ENCODE measurements at places on chromosomes 12 and 14.

DNA sequence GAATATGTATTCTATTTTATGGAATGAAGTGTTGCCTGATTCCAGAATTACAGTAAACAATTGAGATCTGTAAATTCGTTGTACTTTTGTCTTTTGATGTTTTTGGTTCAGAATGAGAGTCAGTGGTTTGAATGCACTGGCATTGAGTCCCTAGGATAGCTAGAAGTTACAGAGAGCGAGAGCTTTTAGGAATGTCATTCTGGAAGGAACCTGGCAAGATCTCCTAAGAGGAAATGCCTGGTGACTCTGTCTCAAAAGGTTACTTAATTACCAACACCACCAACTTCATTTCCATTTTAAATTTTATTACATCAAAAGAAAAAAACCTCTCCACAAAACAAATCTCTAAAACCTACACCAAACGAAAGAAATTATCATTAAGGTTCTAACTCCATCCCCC, 6.0 kb upstream of the CEBPE start:
- no peak for DNase-seq

DNA sequence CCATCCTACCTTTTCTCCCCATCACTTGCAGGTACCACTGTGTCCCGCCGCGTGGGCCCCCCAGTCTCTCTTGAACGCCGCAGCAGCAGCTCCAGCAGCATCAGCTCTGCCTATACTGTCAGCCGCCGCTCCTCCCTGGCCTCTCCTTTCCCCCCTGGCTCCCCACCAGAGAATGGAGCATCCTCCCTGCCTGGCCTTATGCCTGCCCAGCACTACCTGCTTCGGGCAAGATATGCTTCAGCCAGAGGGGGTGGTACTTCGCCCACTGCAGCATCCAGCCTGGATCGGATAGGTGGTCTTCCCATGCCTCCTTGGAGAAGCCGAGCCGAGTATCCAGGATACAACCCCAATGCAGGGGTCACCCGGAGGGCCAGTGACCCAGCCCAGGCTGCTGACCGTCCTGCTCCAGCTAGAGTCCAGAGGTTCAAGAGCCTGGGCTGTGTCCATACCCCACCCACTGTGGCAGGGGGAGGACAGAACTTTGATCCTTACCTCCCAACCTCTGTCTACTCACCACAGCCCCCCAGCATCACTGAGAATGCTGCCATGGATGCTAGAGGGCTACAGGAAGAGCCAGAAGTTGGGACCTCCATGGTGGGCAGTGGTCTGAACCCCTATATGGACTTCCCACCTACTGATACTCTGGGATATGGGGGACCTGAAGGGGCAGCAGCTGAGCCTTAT, 9.2 kb downstream of the ARHGAP9 start:
- no peak for DNase-seq

- DNase-seq = no peak
Measured at GRCh38 chr12:53505555-53506449, 1.5 kb downstream of the NPFF start.

DNA sequence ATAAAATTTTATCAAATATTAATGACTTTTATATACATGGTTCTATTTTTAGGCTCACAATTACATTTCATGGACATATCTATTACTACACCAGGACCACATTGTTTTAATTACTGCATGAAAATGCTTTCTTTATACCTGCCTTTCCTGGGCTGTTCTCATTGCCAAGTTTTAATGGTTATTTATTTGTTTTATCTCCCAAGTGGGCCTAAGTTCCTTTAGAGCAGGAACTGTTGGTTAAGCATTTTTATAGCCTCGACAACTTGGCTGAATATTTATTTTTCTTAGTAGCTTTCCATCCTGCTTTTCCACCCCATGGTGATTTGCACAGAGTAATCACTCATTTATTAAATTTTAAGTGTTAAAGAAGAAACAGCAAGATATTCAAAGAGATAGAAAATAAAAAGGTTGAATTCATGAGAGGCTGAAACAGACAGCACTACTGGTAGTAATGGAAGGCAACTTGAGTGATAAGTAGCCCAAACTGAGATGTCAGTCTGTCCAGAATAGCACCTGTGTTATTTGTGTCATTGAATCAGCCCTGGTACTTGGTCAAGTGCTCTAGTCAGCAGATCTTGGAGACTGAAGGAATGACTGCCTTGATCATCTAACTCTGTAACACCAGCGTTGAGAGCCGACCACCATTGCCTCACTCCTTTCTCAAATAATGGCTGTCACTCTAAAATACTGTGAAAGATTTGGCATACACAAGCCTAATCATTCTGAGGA, 119.1 kb upstream of the EGLN3 start:
- no peak for DNase-seq

GRCh38 chr12:71135812-71136176, 22.0 kb downstream of the TSPAN8 start:
- DNase-seq = no peak

DNA sequence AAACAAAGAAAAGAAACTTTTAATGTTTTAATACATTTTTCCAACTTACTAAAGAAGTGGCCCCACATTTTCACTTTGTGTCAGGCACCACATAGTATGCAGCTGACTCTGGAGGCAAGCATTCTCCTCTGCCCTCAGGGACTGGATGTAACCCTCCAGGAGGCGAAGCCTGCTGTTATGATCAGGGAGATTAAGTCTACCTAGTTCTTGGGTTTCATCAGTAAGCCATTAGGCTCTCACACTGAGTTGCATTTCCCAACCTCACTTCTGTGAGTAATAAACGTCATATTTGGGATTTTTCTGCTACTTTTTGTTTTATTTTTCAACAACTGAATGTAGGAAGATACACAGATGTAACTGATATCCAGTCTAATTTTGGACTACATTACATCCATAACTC, 101.2 kb upstream of the LRFN5 start:
- peak; percentile 20 for DNase-seq

DNA sequence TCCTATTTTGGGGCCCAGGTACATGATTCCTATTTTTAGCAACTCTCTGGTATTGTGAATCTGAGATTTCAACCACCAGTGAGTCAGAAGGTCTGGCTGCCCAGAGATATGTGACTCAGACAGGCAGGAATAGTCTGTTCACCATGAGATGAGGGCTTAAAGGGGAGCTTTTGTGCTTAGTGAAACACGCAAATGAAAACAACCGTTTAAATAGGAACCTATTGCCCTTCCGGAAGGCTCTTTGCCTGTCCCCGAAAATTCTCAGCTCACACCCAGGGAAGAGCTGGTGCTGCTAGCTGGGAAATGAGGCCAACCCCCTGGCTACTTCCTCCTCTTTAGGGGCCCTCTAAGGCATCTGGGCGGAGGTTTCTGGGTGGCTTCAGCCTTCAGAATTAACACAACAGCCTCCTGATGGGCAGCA, 283.6 kb downstream of the CACNA1C start:
- DNase-seq = no peak

DNA sequence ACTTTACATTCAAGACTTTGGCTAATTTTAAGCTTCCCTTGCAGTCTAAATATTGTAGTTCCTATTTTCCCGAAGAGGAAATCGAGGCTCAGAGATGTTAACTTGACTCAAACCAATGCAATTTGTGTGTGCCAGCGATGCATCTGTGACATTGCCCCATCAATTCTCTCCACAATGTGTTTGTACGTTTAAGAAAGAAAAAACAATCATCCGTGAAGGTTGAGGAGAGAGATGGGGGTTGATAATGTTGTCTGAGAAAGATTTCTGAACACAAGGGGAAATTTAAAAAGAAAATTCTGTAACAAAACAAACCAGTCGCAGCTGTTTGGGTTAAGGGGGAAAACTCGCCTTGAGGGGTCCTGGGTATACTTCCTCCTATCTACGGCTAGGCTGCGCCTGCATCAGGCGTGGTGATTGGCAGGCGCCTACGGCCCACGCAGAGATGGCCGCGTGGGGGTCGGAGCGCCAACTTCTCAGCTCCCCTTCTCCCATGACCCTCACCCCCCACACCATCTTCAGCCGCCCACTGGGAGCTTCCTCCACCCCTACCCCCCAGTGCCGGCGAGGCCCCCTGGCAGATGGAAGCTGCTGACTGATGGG, 12.3 kb downstream of the SIX1 start:
- DNase-seq = no peak

DNA sequence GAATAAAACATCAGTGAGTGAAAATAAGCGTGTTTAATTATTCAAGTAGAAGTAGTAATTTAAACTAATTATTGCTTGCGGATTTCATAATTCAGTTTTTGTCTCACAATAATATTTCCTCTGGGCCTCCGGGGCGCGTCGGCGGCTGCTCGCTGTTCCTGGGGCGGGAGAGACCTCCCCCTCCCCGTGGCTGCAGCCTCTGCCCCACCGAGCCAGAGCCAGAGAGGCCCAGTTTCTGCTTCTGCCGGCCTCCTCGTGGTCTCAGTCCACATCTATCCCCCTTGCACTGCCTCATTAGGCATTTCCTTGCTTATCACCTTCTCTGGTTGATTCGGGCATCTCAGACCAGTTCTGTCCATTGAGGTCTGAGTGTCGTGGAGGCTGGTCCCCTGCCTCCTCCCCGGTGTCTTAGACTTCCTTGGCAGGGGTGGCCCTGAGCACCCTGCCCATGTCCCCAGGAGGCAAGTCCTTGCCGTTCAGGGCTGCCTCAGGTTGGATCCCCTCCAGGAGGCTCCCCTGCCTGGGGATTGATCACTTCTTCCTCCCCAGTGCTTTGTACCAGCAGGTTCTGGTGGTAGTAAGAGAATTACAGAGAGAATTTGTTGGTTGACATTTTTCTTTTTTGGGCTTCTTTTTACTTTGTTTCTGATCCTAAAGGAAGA, 78.0 kb downstream of the SLC25A47 start:
- DNase-seq = no peak

DNA sequence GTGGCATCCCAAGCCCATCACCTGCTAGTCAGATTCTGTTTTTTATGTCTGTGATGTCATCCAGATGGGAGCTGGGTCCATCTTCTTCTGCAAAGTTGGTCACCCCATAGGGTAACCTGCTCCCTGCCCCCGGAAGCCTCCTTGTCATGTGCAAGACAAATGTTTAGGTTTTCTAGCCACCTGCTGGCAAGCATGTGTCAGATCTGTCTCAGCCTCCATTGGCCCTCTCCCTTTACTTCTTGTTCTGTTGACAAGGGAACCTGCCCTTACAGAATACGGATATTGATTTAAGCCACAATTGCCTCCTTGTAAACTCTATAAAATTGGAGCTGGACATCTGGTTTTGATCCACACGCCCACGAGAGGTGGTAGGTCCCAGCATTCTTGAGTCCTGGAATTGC, 7.5 kb downstream of the NTF3 start:
- no peak for DNase-seq

DNA sequence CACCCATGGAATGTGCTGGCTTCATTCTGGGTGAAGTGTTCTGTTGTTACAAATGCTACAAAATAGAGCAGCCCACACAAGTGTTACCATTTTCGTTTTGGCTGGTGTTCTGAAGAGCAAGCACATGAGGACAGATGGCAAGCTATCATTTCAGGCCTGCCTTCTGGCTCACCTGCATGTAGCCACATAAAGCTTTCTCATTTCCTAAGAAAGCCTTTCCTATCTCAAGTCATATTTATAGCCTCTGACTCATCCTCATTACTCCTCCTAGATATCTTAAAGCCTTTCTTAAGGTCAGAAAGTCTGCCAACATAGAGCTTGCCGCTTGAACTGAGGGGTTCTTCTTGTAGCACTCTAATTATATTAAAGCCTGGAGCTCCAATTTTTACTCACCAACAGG, 89.0 kb downstream of the PTPRR start:
- DNase-seq = no peak

- DNase-seq = no peak
Measured at GRCh38 chr14:103594265-103594664, 31.5 kb downstream of the COA8 start.

- peak; percentile 27 for DNase-seq
Measured at GRCh38 chr14:62280366-62280765, 518.1 kb downstream of the SNAPC1 start.

- no peak for DNase-seq
Measured at GRCh38 chr12:19842116-19842515, 402.8 kb downstream of the AEBP2 start.

DNA sequence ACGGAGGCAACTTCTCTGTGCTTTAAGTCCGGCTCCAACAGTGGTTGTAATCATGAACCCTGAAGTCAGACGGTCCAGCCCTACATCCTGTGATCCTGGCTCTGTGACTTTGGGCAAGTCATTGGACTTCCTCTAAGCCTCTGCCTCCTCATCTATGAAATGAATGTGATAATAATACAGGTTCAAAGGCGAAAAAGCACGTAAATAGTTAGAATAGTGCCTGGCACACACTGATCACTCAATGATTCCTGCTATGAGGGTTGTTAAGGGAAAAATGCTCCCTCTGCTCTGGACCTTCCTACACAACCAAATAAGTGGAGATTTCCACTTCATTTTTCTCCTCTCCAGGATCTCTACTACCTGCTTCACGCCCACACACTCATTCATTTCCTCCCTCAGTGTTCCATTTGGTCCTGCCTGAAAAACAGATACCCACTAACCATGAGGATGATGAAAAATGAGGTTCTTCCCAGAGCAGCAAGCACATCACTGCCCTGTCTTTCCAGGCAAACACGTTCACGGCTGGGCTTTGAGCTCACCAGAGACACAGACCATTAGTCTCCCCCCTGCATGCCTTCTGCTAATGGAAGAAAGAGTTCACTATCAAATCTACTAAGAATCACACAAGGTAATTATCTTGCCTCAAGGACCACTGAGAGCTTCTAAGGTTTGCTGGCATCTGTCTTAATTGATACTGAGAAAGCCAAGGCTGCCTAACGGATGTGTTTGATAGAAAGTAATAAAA, 13.2 kb downstream of the NUAK1 start:
- DNase-seq = no peak

DNA sequence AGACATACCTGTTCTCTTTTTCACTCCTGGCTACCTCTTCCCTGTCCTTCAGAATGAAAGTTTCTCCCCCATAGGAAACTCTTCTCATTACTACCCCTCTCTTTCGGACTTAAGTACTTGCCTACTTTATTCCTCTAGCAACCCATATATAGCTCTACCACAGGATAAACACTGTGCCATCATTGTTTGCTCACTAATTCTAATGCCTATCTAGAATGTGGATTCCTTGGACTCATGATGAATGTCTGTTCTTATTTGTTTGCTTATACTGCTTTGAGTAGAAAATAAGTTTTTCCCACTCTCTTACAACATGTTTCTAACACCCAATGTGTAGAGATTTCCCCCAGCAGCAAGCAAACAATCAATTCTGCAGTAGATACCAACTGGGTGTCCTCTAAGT, 1094.9 kb downstream of the SLC6A15 start:
- DNase-seq = no peak

GRCh38 chr14:89624500-89625156, 207.6 kb upstream of the FOXN3 start:
- no peak for DNase-seq

- DNase-seq = no peak
Measured at GRCh38 chr12:5369298-5369697, 62.6 kb upstream of the NTF3 start.

GRCh38 chr14:69797573-69798338, 715 bp upstream of the SLC10A1 start:
- no peak for DNase-seq

DNA sequence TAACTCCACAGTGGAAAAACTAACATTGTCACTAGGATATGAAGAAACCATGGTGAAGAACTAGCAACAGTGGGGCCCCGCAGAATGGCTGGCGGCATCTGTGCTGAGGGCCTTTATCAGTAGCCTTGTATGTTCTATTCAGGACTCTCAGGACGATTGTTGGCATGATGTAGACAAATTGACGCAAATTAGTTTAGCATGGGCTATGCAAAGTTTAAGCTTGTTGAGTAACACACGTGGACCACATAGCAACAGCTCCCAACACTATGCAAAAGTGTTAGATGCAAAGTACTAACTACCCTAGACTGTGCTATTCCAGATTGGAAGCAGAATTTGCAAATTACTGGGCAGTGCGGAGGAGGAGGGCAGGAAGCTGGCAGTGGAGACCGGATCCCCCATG, 38.2 kb upstream of the TMEM263 start:
- DNase-seq = no peak

GRCh38 chr14:20711261-20711660, 22.7 kb downstream of the ANG start:
- no peak for DNase-seq
